ENCODE measurements at places on chromosomes 2 and 18. TPM values are rescaled to one million over a fixed set of nuclear protein-coding genes. Genes with fewer than 3 reads are reported as not detected.

DTNA gene
- total RNA-seq = 11.7 TPM

ZDBF2 gene
- total RNA-seq = 4.1 TPM

GALNT13 gene
- total RNA-seq = 12.8 TPM

BOLA3 gene
- 202 TPM for total RNA-seq

MC2R gene
- not detected for total RNA-seq

KCMF1 gene
- total RNA-seq = 61.6 TPM

PTPN18 gene
- total RNA-seq = 14.1 TPM

THSD7B gene
- 0.35 TPM for total RNA-seq

CNRIP1 gene
- total RNA-seq = 32.6 TPM

LDLRAD4 gene
- total RNA-seq = 6.9 TPM

PAX3 gene
- 5.5 TPM for total RNA-seq

MRO gene
- total RNA-seq = 1.2 TPM

RIT2 gene
- total RNA-seq = 5.1 TPM

FMNL2 gene
- 7.7 TPM for total RNA-seq

IL37 gene
- total RNA-seq = not detected

MARCHF4 gene
- 0.29 TPM for total RNA-seq

SLC5A7 gene
- total RNA-seq = not detected

SULT6B1 gene
- not detected for total RNA-seq

C18orf54 gene
- total RNA-seq = 4.4 TPM

GREB1L gene
- total RNA-seq = 2.7 TPM

CTDSP1 gene
- 19.7 TPM for total RNA-seq

CFC1 gene
- not detected for total RNA-seq

ABHD1 gene
- 0.12 TPM for total RNA-seq

FBLN7 gene
- not detected for total RNA-seq

NDC80 gene
- 43.0 TPM for total RNA-seq

DUSP11 gene
- 37.5 TPM for total RNA-seq

Data from H4 (cell line).